ENCODE measurements at places on chromosomes 1 and 21.

DNA sequence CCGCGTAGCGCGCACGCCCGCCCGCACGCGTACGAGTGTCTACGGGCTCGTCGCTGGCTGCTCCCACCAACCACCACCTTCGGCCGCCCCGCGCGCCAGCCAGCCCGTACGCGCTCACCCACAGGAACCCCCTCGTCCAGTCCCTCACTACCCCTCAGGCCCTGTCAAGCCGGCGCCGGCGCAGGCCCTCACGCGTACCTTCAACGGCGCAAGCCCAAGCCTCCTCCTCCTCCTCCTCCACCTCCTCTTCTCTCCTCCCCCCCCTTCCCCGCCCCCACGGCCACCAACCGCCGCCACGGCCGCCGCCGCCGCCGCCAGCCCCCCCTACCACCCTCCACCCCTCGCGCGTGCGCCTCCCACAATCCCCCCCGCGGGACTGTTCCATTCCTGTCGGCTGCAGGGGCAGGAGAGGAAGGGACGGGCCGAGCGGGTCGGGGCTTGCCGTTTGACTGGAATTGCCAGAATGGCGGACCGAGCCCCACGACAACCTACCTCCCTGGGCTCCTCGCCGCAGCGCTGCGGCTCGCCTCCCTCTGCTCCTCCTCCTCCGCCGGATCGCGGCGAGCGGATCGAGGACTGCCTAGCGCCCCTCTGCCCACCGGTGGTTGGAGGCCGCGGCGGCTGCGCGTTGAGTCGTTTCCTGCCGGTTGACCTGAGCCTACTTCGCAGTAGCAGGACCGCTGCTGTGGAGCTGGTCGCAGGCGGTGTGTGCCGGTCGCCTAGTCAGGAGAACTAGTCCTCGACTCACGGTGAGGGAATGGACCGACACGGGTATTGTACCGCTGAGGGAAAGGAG is at the start of gene ASH1L:
ASH1L (minus strand) TSS at position 223 of the 796 bp plus-strand sequence. CDS start 41,284 bp downstream, outside the sequence.
- DNase-seq = peak; percentile 94

GRCh38 chr1:107653005-107653404 is 312.0 kb downstream of the VAV3 start:
- DNase-seq = no peak

DNA sequence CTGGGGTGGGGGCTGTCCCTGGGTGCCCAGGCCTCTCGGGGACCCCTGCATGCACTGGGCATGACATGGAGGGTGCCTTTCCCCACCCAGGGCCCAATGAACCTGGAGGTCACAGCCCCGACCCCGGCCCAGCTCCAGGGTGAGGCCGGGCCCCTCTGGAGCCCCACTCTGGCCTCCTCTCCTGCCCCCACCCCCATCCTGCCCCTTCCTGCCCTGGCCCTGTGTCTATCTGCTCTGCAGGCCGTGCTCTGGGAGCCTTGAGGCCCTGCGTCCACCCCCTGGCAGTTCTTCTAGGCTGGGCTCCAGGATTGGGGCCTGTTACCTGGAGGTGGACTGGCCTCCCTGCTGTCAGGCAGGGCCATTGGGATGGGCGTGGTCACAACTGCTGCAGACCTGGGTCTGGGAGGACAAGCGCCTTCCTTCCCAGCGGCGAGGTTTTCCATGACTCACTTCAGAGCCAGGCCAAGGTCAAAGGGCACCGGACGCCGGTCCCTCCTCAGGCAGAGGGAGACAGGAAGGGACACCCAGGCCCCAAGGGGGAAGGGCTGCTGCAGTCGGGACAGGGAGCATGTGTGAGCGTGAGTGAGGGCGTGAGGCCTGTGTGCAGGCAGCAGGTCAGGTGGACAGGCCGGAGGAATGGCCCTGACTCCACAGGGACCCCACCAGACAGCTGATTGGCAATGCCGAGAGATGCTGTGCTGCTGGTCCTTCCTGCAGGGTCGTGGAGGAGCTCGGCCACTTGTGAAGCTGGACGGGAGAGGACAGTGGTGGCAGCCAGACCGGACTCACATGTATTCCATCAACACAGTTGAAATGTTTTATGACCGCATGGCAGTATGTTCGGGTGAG is 31.1 kb upstream of the POFUT2 start:
- peak; percentile 54 for DNase-seq

- peak; percentile 20 for DNase-seq
Measured at GRCh38 chr1:228452194-228453021, 34.8 kb upstream of the RNF187 start.

DNA sequence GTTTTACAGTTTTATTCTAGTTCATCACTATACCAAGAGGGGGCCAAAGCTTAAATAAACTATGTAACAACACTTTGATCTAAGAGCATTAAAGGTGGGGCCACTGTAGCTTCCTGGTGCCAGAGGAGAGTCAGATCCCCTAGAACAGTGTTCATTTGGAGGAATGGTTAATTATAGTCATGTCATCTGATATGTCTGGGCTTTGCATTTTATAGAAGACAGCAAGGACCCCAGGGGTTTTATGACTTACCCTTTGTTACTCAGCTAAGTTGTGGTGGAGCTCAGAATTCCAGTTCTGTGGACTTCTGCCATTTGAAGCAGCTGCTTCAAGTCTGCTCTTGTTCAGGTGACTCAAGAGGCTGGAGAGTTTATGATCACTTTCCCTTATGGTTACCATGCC is 16.7 kb downstream of the KDM4A start:
- DNase-seq = no peak
